ENCODE measurements at places on chromosomes 5 and 9.

- no peak for DNase-seq
Measured at GRCh38 chr5:149886060-149886459, 58.5 kb downstream of the PDE6A start.

- no peak for DNase-seq
Measured at GRCh38 chr5:51449026-51449425, 65.8 kb downstream of the ISL1 start.

DNA sequence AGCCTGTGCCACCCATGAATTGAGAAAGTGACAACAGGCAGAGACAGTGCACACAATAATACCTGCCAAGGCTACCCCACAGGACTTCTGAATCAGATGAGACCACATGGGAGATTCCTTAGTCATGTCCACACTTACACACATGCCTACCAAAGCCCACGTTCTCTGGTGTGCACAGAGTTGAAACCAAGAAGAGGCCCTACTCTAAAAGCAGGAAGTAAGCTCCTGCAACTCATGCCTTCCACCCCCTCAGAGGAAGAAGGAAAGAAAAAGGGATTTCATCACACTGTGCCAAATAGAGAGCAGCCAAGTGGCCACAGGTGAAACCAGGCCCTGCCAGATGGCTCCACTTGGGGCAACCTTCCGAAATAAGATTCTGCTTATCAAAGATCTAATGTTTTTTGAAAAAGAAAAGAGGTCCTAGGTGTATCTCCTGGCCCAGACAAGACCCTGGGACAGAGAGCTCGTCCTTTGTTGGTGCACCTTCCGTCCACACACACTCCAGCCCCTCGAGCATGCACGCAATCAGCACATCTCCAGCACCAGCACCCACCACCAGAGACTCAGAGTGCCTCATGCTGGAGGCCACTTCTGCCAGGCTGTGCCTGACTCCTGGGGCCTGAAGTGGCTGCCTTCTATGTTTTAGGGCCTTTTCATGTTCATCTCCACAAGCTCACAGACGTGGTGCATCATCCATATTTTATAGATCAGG is 114.6 kb upstream of the SPOCK1 start:
- no peak for DNase-seq

- DNase-seq, result no peak
Measured at GRCh38 chr5:121725450-121725849, 126.2 kb upstream of the FTMT start.

GRCh38 chr5:612498-613424 is 621 bp downstream of the CEP72 start:
- peak; percentile 35 for DNase-seq

DNA sequence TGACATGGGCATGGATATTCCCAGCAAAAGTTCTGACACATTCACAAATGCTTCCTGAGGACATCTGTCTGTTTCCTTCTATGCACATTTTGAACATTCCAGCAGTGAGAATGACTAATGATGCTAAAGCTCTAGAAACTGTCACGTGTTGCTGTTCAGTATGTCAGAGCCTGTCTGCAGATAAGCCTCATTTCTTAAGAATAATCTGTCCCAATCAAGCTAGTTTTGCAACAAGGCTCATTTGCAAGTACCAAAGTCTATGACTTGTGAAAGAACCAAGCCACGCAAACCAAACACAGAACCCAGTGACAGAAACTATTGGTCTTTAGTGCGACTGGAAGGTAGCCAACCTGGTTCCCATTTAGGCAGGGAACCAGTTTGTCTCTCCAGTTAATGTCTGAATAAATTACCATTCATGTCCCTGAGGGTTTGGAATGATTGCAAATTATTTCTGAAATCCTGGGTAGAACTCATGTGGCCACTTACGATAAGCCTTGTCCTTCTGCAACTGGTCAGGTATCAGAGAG is 178.5 kb downstream of the C9orf152 start:
- DNase-seq, result no peak

- no peak for DNase-seq
Measured at GRCh38 chr5:6436715-6437331, 11.8 kb upstream of the UBE2QL1 start.

DNA sequence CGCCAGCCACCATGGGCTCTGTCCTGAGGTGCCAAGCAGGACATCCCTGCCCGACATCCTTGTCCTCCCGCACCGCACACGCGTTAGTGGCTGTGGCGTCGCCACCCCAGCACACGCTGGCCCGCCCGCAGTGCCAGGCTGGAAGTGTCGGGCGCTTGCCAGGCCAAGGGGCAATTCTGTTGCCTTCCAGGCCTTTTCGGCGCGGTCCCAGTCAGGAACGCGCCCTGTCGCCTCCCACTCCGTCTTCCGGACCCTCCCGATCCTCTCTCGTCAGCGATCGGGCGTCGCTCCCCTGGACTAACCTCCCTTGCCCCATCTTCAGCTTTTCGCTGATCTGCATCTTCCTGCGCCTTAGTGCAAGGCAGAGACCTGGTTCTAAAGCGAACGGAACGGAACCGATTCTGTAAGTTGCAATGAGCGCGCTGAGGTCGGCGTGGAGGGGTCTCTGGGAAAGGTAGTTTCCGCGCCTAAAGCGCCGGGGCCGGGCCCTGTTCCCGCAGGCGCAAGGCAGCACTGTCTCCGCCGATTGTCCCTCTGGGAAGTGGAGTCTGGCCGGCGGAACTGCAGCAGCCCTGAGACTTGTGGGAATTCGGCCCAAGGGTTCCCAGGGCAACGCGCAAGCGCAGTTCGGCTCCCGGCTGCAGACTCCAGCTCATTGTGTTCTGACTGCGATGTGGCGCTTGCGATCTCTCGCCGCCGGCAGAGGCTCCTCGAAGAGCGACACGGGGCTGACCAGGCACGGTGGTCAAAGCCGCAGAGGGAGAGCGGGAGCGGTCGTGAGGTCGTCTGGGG is at the start of gene ZNF454:
ZNF454 (plus strand) TSS at position 630 of the 792 bp plus-strand sequence. CDS start 1,594 bp downstream, outside the sequence.
- no peak for DNase-seq

GRCh38 chr9:115373710-115374045 is 255.7 kb upstream of the TNC start:
- DNase-seq, result no peak

DNA sequence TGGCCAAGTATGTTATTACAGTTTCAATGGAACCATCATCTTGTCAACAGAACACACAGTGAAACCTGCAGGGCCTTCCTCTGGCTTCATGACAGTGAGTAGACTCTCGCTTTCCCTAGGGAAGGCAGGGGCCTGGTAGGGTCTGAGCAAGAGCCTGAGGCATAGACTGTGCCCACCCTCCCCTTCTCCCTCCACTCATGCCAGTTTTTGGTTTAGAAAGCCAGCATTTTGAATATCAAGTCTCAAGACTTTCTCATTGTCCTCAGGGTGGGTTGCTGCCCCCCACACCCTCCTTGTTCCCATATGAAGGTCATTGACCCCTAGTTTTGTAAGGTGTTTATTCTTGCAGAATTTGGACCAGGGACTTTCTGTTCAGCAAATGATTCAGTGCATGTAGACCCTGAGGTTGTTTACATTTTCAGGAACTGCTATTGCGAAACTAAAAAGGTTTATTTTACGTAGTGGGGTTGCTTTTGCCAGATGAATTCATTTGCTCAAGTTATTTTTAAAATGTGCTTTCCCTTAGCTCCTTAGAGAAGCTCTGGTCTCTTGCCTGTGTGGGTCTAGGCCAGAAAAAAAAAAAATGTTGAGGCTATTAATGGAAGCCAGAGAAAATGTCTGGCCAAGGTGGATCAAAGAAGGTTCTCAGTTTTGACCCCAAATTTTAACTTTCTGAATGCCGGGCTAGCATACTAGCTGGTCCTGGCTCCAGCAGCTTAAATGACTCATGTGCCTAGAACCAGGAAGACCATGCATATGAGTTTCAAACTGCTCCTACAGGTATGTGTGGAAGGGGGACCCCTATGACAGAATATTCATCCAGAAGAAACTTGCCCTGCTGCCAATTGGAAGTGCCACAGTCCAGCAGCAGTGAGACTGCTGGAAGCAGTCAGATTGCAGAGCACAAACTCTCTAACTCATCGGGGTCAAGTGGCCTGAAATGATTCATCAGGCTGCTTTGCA is 10.1 kb upstream of the MOB3B start:
- no peak for DNase-seq

DNA sequence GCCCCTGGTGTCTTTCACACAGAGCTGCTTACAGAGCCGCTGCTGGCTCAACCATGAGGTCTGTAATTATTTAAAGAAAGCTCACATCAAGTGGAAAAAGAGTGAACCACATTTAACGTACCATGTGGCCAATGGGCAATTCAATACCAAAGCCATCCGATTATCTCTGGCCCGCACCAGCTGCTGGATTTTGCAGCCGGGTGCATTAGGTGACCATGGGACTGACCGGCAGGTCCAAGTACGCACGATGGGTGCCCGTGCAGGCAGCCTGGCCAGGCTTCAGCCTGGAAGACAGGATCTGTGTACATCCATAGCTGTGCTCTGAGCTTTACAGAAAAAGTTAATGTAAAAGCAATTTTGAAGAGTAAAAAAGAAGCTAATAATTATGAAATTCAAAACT is 20.5 kb downstream of the PPARGC1B start:
- no peak for DNase-seq

DNA sequence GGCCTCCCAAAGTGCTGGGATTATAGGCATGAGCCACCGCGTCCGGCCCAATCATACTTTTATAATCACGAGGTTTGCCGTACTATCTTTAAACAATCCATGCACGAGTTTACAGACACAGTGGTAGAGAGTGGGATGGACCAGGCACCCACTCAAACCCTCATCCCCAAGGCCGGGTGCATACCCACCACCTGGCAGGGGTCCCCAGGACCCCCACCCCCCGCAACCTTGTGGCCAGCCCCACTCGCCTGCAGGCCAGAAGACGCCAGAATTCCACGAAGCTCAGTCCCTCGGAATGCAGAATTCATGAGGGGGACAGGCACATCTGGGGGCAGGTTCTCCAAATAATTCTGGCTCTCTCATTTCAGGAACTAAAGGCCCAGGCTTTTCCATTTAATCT is 17.1 kb downstream of the NACC2 start:
- no peak for DNase-seq

- DNase-seq, result no peak
Measured at GRCh38 chr5:1720396-1721110, 79.1 kb downstream of the MRPL36 start.

DNA sequence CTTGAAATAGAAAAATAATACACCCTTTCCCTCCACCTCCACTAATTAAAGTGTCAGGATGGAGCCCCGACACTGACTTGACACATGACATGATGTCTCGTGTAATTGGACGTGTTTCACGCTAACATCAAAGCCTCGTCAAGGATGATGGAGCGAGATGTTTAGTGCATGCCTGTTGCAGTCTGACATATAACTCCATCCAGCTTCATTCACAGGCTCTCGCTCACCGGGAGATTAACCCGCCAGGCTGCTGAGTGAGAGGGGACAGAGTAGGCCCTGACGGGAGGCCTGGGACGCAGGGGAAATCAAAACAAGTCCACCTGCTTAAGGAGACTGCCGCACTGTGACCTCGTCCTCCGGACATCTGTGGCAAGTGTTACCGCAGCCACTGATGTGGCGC is 263.5 kb downstream of the SLIT3 start:
- DNase-seq, result no peak

DNA sequence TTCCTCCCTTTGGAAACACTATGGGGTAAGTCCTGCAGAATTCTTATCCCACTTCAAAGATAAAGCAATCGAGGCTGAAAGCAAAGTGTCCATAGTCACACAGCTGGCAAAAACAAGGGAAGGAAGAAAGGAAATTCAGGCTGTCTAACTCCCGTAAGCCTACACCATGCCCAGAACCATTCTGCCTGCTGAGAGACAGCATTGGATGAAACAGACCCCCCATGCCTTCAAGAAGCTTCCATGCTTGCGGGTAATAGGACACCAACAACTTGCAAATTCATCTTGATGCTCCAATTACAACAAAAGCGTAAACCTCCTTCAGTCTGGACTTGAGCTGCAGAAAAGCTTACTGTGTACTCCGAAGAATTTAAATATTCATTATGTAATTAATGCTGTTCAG is 181.1 kb upstream of the WWC1 start:
- DNase-seq, result no peak

- DNase-seq, result peak; percentile 73
Measured at GRCh38 chr5:35518104-35518503, 99.6 kb upstream of the SPEF2 start.

DNA sequence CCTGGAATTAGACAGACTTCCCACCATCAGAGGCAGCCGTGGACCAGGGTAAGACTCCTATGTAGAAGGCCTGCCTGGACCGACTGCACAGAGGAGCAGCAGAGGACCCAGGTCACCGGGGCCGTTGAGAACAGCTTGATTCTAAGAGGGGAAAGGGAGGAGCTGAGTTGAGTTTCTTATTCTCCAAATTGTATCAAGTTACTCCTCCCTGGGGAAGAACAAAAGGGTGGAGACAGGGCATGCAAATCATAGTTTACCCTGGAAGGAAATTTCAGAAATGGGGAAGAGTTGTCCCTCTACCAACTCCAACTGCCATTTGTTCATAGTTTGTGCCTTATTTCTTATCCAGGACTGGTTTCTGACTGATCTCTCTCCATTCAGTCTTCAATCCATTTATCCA is 20.9 kb upstream of the SLC31A2 start:
- no peak for DNase-seq

DNA sequence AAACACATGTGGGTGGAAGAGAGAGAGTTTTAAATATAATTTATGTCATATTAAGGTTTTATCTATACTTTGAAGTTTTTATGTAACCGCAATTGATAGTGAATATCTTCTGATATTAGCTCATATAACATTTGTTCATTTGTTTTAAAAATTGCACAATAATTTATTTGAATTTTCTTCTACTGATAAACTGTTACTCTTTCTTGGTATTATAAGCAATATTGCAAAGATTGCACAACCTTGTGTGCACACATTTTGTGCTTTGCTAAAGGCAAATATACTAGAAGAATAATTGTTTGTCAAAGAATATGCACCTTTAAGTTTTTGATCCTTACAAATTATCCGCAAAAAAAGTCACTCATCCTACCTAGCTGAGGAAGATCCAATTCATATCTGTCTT is 275.7 kb downstream of the TLR4 start:
- no peak for DNase-seq

- DNase-seq, result no peak
Measured at GRCh38 chr5:109349388-109349787, 60.4 kb downstream of the PJA2 start.

DNA sequence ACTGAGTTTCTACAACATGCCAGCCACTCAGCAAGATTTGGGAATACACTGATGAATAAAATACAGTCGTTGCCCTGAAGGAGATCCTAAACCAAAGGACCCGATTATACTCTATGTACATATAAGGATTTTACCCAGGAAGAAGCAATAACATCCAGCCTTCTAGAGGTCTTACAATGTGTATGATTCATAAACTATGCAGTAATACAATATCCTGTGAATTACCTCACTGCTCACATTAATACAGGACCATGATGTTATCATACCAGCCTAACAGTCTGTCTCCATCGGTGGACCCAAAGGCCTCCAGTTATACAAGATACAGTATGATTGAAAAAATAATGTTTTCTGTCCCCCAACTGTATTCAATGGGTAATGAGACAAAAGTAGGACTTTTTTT is 310.5 kb upstream of the TRPM3 start:
- no peak for DNase-seq

GRCh38 chr9:117211280-117211679 is 203.6 kb downstream of the ASTN2 start:
- no peak for DNase-seq

DNA sequence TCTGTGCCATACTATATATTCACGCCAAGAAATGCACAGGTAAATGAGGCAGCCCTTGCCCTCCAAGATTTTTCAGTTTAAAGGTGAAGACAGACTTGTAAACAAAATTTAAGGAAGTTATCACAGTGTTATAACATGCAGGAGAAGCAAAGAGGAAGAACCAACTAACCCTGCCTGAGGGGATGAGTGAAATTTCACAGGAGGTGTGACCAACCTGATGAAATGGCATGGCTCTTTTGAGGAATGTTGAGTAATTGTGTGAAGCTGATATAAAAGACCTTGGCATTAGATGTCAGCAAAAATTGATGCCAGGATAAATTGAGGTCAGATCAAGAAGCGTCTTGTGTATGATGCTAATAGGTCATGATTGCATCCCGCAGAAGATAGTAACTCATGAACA is 86.5 kb downstream of the HCN1 start:
- no peak for DNase-seq
